ENCODE measurements at places on chromosomes 11 and 22.

- no peak for DNase-seq
Observed at GRCh38 chr11:119691020-119691666, 37.9 kb downstream of the NECTIN1 start.

DNA sequence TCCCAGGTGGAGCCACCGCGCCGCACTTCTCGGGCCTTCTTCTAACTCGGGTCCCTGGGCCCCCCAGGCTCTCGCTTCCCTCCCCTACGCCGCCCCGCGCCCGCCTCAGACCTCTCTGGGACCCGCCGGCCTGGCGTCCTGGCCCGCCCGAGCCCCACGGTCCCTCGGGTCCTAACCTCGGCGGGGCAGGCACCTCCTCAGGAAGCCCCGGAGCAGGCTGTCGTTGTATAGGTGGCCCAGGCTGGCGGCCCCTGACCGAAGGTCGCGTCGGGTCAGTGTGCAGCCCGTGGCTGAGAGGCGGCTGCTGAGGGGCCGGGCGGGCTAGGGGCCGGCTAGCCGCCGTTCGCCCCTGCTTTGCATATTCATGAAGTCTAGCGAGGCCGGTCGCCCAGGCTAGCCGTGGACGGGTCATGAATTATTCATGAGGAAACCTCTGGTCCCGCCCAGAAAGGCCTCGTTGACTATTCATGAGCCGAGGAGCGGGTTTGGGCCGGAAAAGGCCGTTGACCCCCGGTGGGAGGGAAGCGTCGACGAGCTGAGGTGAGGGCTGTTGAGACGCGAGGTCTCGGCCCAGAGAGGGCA is at the start of gene HORMAD2:
TSS of gene HORMAD2 (plus strand) at position 513 of the 582 bp plus-strand sequence. CDS start 13,489 bp downstream, outside the sequence.
- DNase-seq, result no peak

- DNase-seq, result no peak
Observed at GRCh38 chr11:9069256-9069655, 22.1 kb downstream of the SCUBE2 start.

GRCh38 chr22:23085351-23085671 is 15.0 kb downstream of the GNAZ start:
- DNase-seq, result no peak

GRCh38 chr11:27216270-27217149 is 146.5 kb downstream of the CCDC34 start:
- DNase-seq, result peak; percentile 56

- DNase-seq, result no peak
Observed at GRCh38 chr11:99446400-99446799, 425.7 kb downstream of the CNTN5 start.

- no peak for DNase-seq
Observed at GRCh38 chr11:26134053-26134452, 197.9 kb upstream of the ANO3 start.

- no peak for DNase-seq
Observed at GRCh38 chr11:3099178-3099577, 42.0 kb upstream of the CARS1 start.

GRCh38 chr11:116563712-116564047 is 209.1 kb downstream of the BUD13 start:
- no peak for DNase-seq

- no peak for DNase-seq
Observed at GRCh38 chr11:129814244-129815014, 1.2 kb upstream of the TMEM45B start.

DNA sequence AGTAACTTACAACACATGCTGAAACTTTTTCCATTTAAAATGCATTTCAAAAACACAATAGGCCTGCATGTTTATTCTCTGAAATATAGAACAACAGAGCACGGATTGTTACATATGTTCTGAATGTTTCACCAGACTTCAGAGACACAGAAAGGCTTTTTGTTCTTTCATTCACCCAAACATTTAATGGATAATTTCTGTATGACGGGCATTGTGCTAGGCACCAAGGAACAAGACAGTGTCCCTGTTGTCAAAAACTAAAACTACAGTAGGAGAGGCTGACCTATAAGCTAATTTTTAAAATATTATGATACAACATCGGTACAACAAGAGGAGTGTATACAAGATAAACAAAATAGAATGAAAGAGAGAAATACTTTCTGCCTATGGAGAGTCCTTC is 81.9 kb upstream of the TEAD1 start:
- no peak for DNase-seq

DNA sequence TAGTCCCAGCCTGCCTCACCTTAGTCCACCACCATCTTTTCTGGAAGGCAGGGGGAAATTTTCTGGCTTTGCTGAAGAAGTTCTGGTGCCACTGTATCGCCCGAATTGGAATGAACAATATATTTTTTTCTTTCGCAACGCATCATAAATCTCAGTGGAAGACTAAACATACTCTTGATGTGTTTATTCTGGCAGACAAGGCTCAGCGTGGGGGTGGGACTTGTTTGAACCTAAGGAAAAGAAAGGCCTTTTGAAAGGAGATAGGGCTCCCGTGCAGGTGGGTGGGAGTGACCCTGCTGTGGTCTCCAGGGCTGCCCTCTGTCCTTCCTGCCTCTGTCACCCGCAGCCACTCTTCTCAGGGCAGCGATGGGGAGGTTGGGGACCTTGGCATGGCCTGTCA is 42.5 kb downstream of the CD82 start:
- no peak for DNase-seq

- no peak for DNase-seq
Observed at GRCh38 chr22:31179345-31179744, 19.4 kb downstream of the RNF185 start.

DNA sequence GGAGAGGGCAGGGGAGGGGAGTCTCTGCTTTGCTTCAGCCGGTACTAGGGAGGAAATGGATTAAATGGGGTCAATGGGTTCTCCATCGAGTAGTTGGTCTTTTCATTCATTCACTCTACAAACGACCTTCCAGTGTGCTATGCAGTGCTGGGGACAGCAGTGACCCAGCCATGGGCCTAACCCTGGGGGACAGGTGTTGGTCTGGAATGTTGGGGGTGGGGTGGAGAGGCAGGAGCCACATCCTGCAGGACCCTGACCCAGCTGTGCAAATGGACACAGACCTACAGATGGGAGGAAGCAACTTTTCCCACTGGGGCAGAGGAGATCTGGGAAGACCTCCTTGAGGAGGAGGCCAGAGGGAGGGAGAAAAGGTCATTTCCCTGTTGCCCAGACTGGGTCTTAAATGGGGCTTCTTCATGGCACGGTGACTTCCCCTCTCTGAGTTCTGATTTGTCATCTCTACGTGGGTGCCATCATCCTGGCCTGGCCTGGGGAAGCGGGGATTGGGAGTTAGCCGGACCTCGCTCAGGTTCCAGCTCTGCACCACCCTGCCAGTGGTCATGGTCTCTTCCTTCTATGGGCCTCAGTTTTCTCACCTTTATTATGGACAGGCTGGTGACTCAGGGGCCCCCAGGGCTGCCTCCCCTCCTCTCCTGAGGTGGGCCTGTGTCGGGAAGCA is 2.0 kb downstream of the CYTH4 start:
- no peak for DNase-seq

GRCh38 chr11:21110415-21110814 is 441.0 kb downstream of the NELL1 start:
- DNase-seq, result no peak

DNA sequence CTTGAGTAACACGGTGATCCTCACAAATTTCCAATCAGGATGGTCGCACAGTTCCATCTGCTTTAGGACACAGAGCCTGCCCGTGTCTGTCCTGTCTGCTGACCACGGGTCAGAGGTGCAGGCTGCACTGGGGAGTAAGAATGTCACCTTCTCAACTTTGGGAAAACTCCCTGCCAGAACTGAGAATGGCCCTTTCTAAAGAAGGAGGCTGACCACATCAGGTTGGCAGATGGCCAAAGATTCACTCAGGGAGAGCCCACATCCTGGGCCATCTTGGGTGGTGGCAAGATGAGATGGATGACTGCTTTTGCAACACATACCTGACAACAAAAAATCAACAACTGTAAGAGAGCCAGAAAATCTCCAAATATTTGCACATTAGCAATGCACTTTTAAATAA is 101.9 kb downstream of the IGLL1 start:
- no peak for DNase-seq

DNA sequence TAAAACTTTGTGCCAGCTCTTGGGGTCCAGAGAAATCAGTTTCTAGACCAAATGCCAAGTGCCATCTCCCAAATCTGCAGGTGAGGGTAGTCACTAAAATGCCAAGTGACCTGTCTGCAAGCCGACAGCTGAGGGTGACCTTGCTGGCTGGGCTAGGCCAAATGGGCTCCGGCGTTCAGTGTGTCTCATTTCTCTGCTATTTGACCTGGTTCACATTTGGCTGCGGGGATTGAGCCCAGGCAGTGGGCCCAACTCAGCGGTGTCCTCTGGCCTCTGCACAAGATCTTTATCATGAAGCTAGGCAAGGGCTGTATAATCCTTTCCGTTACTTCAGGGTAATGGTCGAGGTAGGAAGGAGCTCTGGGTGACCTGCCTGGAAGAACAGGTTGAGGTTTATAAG is 87.5 kb downstream of the SNX19 start:
- DNase-seq, result peak; percentile 0

DNA sequence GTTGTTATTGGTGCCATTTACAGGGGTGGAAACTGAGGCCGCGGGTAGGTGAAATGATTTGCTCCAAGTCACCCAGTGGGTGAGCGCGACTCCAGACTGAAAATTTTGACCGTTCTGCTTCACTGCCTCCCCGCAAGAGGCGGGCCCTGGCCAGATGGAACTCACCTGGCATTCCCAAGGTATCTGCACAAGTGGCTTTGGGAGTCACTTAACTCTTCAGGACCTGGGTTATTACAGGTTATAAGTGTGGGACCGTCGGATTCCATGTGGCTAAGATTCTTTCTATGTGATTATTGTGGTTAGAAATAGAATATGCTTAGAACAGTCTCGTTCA is 598 bp downstream of the CABIN1 start:
- no peak for DNase-seq

DNA sequence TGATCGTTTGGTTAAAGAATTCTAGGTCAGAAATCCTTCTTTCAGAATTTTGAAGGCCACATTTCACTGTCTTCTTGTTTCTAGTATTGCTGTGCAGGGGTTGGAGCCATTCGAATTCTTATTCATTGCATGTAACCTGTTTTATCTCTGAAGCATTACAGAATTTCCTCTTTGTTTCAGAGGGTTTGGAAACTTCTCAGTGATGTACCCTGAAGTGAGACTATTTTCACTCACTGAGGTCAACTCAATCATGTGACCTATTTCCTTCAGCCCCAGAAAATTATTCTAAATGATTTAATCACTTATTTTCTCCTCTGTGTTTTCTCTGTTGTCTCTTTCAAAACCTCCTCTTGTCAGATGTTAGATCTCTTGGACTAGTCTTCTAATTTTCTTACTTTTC is 147.8 kb downstream of the ENTHD1 start:
- no peak for DNase-seq

DNA sequence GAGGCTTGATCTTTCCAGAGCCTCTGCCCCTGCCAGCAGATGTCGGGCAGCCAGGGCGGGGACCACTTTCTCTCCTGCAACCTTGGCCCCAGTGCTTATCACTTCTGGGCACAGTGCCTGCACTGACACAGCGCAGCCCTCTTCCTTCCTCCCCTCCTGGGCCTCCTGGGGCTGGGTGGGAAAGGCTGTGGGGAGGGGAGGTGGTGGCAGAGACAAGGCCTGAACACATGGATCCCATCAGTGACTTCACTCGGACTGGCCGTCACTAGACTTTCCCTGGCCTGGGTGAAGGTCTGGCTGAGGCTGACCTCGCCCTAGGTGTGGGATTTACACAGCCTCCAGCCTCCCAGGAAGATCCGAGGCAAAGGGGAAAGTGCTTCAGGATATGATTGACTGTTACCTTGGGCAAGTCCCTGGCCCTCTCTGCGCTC is 68.1 kb downstream of the LRRC32 start:
- no peak for DNase-seq

GRCh38 chr11:35623621-35624168 is 5.4 kb downstream of the FJX1 start:
- DNase-seq, result no peak

- DNase-seq, result no peak
Observed at GRCh38 chr22:19632668-19633148, 81.6 kb upstream of the SEPTIN5 start.

DNA sequence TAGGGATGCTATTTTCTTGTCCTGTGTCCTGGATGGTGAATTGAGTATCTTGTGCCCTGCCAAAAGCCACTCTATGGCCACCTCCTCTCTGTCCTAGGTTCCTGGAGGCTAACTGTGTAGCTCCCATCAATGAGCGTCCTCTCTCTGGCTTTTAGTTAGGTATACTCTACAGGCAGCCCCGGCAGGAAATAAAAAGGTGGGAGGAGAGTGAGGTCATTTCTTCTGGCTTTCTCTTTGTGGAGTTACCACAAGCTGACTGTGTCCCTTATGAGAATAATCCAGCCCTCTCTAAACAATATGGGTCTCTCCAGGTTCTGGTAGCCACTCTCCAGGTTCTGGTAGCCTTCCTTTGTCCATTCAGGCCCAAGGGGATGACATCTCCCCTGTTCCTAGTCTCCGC is 11.7 kb upstream of the ASPHD2 start:
- no peak for DNase-seq

- peak; percentile 39 for DNase-seq
Observed at GRCh38 chr22:50581950-50582492, 628 bp downstream of the CHKB start.

- no peak for DNase-seq
Observed at GRCh38 chr11:35267504-35267903, 128.5 kb downstream of the CD44 start.

- no peak for DNase-seq
Observed at GRCh38 chr11:114683007-114683406, 4.7 kb downstream of the NXPE2 start.

DNA sequence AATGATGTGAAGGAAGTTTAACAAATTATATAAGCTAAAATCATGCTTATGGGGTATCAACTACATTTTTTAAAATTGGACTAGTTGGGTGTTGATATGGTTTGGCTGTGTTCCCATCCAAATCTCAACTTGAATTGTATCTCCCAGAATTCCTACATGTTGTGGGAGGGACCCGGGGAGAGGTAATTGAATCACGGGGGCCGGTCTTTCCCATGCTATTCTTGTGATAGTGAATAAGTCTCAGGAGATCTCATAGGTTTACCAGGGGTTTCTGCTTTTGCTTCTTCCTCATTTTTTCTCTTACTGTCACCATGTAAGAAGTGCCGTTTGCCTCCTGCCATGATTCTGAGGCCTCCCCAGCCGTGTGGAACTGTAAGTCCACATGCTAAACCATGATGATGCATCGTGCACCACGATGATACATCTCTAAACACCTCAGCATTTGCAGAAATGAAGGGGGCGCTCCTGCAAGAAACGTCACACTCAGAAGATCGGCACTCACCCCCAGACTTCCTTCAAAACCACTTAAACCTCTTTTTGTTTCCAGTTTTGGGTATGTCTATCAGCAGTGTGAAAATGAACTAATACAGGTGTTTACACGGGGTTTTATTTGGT is 340.0 kb downstream of the SHANK2 start:
- DNase-seq, result no peak

GRCh38 chr11:75380716-75381420 is 18.4 kb upstream of the RPS3 start:
- no peak for DNase-seq

GRCh38 chr11:100011697-100012096 is 675.4 kb upstream of the ARHGAP42 start:
- no peak for DNase-seq

- no peak for DNase-seq
Observed at GRCh38 chr22:43239193-43239780, 52.4 kb upstream of the TTLL12 start.
